Astrocyte of the spinal cord (primary cell): ENCODE measurements at places on chromosomes 3 and 15.
A peak's percentile ranks its signal among the peaks of the same experiment; 100 is the strongest.

DNA sequence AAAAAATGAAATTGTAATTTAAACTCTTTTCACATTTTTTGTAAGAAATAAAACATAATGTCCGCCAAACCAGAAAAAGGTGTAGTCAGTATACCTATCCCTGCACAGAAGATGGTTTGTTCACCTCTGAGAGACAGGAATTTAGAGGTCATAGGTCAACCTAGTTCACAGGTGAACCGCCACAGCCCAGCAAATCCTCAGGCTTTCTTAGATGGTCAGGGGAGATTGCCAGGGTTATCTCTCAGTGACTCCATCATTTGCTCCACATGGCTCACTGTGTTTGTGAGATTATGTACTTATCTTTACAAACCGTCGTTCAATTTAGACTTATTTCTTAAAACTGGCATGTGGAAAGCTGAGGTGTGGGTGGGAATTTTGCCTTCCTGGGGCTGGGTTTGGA is 264.2 kb downstream of the GABRG3 start:
- DNase-seq = no peak

- DNase-seq = no peak
Observed at GRCh38 chr3:45275006-45275704, 49.1 kb upstream of the TMEM158 start.

GRCh38 chr3:13688034-13688433 is 139.1 kb downstream of the FBLN2 start:
- DNase-seq = no peak

GRCh38 chr3:172369590-172370259 is 78.5 kb downstream of the GHSR start:
- no peak for DNase-seq

DNA sequence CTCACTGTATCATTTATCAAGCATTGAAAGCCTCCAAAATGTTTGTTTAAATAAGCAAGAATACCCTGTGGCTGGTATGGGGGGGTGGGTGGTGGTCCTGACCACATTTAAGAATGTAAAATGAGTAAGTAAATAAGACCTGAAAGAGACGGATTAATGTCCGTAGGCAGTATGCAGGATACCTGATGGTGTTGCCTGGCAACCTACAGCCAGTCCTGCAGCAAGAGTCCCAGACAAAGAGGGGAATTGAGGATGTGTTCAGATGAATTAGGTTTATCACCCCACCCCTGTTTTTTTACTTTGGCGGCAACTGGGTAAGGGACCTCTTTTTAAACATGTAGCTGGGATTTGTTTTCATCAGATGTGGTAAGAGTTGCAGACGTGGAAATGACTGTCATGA is 99.8 kb upstream of the BFSP2 start:
- no peak for DNase-seq

DNA sequence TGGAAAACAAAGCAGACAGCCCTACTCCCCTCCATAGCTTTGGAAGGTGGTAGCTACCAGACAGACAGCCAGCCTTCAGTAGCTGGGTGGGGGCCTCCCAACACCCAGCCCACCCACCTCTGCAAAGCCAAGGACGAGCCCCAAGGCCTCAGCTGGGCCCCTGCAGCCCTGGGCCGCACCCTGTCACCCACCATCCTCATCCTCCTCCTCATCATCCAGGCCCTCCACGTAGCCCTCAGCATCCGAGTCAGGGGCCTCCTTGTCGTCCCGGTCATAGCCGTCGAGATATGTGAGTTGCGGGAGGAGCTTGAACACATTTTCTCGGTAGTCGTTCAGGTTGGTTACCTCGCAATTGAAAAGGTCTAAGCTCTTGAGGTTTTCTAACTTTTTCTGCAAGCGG is 36.5 kb downstream of the ANP32A start:
- no peak for DNase-seq

DNA sequence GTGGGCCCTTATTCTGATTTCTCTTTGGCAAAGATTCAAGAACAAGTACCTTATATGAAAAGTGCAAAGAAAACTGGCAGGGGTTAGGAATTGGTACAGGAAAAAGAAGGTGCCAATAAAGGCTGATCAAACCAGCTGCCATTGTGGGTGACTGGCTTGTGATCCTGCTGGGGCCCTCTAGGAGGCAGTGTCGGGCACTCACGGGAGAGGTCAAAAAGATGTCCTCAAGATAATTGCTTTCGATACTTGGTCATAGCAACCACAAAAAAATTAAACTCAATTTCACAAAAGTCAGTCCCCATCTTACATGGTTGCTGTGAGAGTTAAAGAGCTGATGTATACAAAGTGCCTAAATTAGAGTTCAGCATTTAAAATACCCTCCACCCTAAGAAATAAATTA is 31.0 kb upstream of the CAV3 start:
- DNase-seq = no peak

GRCh38 chr3:105957722-105958121 is 88.9 kb upstream of the CBLB start:
- DNase-seq = peak; percentile 44
